ENCODE measurements at places on chromosomes 6 and 20.

DNA sequence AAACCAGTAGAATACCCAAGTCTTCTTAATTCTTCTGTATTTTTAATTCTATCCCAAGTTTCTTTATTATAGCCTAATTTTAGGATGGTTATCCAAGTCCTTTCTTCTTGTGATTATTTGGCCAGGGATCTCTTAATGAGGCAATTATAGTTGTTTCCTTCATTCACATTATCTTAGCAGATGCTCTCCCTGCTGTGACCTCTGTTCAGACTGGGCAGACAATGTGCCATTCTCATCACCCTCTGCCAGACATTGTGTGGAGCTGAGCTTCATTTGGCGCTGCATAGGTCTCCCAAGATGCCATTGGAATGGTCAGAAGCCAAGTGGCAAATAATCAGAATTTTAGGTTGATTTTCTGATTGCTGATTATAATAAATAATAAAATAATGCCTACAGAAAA lies 79.4 kb downstream of the LIN28B start:
- H3K4me1 ChIP-seq: no peaks in the 10 kb centered on the region
- H3K27ac ChIP-seq: no peak overlapping the region
- no peaks in the 10 kb centered on the region for H3K36me3 ChIP-seq
- no peak overlapping the region for H3K4me3 ChIP-seq

- H3K36me3 ChIP-seq: no peaks in the 10 kb centered on the region
- no peak overlapping the region for H3K4me3 ChIP-seq
- no peak for DNase-seq
These were observed 131.1 kb downstream of the TBXT start for GRCh38 chr6:166036316-166037095.

DNA sequence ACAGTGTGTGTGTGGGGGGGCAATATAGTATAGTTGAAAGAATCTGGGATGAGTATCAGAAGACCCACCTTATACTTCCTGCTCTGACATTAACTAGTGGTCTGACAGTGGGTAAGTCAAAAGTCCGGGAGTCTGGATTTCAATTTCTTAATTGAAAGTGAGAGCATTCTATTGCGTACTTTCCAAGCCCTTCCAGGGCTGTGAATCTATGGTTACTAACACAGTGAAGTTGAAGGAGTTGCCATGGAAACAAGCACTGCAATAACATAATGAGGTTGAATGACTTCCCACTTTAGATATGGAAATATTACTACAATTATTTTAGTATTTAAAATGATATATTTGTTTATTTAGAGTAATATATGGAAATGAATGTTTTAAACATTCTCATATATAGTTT lies 80.2 kb downstream of the MLIP start:
- H3K4me3 ChIP-seq: no peak overlapping the region
- no peak overlapping the region for H3K27ac ChIP-seq
- H3K27me3 ChIP-seq: no peaks in the 10 kb centered on the region

GRCh38 chr6:105896052-105896820 lies 189.9 kb upstream of the PRDM1 start:
- no peak overlapping the region for H3K27ac ChIP-seq
- no peaks in the 10 kb centered on the region for H3K36me3 ChIP-seq
- no peaks in the 10 kb centered on the region for H3K27me3 ChIP-seq

DNA sequence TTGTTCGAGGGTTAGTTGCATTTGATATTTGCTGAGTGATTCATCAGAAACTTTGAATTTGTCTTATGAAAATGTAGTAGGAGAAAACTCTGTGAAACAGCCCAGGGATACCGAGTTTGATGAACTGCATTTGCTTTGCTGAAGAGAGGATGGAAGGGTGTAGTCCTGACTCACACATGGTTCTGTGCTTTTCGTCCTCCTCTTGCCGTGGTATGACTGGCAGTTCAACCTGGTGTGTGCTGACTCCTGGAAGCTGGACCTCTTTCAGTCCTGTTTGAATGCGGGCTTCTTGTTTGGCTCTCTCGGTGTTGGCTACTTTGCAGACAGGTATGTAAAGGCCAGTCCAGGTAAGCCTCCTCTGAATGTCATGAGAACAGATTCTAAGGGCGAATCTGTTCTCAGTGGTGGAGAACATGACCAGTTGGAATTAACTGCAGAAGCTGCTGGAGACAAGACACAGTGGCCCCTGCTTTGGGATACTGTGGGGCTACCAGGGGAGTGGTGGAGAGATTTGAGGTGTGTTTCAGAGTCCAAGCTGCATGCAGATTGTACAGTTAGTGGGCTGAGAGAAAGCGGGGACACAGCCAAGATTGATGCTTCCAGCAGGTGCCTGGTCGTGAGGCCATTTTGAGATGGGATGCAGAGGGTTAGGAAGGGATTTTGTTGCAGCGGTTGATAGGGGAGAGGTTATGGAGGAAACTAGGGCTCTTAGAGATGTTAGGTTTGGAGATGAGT lies 8.4 kb downstream of the SLC22A1 start:
- H3K4me3 ChIP-seq: no peak overlapping the region
- no peak overlapping the region for H3K27ac ChIP-seq
- no peaks in the 10 kb centered on the region for H3K27me3 ChIP-seq
- DNase-seq: no peak
- H3K36me3 ChIP-seq: peaks cover 5% of the 10 kb centered on the region
- no peaks in the 10 kb centered on the region for H3K4me1 ChIP-seq

GRCh38 chr20:38195521-38195920 lies 30.5 kb upstream of the TGM2 start:
- no peak for DNase-seq
- H3K4me3 ChIP-seq: no peak overlapping the region
- peaks cover 20% of the 10 kb centered on the region for H3K4me1 ChIP-seq
- no peaks in the 10 kb centered on the region for H3K27me3 ChIP-seq
- H3K27ac ChIP-seq: no peak overlapping the region
